Stimulated activated CD4-positive, alpha-beta T cell treated with anti-CD3 and anti-CD28 coated beads, Interleukin-1b, Interleukin-23, amount 100 ng/mL, for 1 hour (primary cell): ENCODE measurements at places on chromosomes 2 and 18.

DNA sequence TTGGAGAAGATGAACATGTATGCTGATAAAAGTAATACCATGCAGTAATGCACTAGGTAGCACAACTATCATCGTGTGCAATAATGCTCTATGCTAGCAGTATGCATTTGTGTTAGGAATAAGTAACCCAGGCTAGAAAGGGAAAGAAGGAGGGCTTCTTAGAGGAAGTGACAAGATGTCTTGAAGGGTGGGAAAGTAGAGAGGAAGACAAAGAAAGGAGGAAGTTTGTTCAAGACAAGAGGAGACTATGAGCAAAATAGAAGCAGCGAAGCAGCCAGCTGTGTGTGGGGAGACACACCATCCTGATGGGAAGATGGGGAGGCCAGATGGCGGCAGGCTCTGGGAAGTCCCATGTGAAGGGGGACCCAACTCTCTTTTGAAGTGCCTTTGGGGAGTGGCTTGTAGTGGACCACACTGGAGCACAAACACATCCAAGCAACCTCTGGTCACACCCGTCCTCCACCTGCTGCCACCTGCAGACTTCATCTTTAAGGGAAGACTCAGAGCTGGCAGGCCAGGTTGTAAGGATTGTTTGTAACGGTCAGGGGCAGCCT, 39.9 kb upstream of the INHBB start:
- DNase-seq, result no peak

DNA sequence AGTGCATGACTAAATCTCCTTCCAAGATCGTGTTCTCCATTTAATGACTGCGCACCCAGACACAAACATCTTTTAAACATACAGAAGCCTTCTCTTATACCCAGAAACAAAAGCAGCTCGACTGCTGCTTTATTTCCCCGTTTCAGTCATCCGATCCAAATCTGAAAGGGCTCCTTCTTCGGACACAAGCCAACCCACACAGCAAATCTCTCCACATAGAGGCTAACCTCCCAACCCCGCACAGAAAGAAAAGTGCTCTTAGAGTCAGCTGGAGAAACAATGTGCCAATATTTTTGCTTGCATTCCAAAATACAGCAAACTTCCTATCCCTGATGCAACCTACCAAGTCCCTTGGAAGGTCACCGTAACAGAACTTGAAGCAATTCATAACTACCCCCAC, 29.1 kb downstream of the GAREM1 start:
- no peak for DNase-seq

GRCh38 chr2:180516232-180516631, 464.2 kb upstream of the UBE2E3 start:
- DNase-seq, result no peak

DNA sequence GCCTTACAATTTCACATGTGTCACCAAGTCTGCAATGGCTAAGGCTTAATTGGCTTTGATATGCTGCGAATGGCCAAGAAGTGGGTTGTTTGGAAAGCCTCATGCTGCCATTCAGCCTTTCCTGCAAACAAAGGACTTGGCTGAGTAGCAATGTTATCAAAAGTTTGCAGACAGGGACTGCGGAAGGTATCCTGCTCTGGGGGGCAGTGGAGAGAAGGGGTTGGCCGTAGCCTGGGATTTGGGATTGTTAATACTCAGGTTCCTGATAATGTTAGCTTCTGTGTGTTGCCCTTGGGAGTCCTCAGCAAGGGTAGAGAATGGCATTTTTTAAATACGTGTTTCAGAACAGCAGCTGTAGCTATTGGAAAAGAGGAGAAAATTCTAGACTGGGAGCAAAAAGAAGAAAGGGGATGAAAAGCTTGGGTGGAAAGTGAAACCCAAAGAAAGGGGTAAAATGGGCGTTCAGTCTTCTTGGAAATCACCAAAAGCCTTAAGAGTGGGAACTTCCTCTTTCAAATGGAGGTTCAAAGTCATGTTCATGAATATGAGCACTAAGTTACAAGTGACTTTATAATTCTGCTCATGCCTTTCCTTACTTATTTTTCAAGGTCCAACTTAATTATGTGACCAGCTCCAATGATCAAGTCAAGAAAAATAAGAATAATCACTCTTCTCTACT, 325.1 kb downstream of the RNF144A start:
- DNase-seq, result no peak

DNA sequence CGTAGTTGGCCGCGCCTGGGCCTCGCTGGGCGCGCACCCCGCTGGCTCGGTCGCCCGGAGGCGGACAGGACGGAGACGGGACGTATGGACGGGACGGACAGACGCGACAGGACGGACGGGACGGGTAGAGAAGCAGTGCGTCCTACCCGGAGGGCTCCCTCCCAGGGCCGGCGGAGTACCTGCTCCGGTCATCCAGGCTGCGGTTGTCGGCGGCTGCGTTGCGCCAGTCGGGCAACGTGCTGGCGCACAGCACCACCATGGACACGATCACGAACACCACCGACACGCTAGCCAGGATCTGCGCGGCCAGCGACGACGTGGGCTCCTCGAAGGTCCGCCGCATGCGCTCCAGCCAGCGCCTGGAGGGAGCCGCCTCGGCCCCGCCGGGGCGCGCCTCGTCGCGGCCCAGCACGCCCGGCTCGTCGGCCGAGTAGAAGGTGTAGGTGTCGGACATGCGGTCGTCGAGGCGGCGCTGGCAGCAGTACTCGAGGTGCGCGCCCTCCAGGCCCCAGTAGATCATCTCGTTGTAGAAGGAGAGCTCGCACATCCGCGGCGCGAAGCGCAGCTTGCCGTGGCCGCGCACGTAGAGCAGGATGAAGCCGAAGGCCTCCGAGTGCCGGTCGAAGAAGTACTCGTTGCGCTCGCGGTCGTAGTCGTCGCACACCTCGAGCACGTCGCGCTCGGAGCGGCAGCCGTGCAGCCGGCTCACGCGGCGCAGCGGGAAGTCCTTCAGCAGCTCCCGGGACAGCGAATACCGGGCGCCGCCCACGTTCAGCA, 903 bp downstream of the KCNG3 start:
- DNase-seq, result no peak

DNA sequence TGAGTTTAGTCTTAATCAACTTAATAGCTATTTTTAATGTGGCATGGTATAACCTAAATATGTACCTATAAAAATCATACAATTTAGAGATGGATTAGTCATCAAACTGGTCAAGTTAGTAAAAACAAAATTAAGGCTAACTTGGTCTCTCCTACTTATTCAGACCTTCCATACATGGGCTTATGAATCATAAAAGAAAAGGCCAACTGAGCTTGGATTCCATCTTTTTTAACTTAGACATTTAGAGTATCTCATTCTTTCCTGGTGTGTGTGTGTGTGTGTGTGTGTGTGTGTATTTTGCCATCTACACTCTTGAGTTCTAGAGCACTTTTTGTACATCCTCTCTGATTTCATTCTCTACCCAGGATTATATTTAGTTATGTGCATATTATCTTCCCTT, 637.5 kb downstream of the PLCL1 start:
- no peak for DNase-seq

DNA sequence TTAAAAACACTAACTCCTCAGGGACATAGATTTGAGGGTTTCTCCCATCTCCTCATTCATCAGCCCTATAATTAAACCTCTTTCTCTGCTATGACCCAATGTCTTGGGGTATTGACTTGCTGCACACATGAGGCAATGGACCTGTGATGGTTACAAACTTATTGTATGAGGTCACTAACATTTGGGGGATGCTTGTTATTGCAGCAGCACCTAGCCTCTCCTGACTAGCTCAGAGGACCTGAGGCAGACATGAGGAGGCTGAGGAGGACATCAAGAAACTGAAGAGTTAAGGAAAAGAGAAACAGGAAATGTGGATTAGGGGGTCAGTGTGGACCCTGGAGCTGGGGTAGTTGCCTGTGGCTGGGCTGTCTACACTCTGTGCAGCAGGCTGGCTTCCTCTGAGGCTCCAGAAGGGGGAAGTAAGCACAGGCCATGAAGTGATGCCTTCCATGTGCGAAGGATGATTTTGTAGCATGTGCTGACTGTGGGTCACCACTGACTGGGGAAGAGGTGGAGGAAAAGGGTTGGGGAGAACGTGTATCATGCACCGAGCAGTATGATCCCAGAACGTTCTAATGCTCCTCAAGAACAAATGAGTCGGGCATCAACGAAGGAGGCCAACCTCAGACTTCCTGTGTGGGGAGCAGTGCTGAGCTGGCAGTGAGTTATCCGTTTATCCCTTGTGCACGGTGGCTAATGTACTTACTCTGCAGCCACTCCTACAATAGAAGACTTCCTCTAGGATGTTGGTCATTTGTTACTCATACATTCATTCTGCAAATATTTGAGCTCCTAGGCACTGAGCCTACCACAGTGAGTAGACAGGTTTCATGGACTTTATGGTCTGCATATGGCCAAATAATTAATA, 42.1 kb upstream of the RFX8 start:
- DNase-seq, result no peak

DNA sequence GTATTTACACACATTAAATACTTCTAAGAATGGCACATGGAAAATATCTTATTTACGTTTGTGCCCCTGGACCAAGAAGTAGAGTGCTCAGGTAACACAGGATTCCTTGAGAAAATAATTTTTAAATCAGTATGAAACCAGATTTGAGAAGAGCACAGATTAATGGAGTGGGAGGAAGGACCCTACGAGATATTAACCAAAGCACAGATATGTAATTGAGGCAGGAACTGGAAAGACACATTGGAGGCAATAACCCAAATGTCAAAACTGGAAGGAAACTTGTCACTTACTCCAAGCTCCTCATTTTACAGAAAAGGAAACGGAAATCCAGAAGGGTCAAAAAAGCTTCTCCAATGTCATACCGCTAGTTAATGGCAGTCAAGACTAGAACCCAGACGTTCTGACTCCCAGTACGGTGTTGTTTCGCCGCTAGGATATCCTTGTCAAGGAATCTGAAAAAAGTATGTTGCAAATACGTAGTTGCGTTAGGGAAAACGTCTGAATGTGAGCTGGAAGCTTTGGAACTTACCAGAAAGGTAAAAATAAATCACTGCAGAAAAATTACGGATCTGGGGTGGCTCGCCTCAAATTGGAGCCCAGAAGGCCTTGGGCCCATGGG, 634 bp downstream of the MTIF2 start:
- no peak for DNase-seq

- no peak for DNase-seq
These were observed 259.5 kb downstream of the EPHA4 start for GRCh38 chr2:221312634-221313033.

- DNase-seq, result no peak
These were observed 170.0 kb downstream of the CYRIA start for GRCh38 chr2:16495509-16496208.

DNA sequence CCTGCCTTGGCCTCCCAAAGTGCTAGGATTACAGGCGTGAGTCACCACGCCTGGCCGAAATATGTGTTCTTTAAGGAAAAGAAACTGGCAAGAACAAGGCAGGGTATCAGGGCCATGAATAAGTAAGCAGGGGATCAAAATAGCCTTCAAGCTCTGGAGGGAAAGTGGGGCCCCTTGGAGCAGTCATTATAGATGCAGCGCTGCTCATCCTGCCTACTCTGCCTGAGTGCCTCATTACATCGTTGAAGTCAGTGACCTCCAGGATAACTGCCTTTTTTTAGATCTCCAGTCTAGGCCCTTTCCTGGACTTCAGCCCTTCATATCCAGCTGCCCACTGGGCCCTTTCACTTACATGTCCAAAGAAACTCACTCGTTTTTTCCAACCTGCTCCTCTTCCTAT, 69.8 kb upstream of the PPM1B start:
- DNase-seq, result no peak

GRCh38 chr18:71899707-71900472, 644.3 kb downstream of the CBLN2 start:
- no peak for DNase-seq

- no peak for DNase-seq
These were observed 93.6 kb downstream of the GYPC start for GRCh38 chr2:126749537-126749936.

DNA sequence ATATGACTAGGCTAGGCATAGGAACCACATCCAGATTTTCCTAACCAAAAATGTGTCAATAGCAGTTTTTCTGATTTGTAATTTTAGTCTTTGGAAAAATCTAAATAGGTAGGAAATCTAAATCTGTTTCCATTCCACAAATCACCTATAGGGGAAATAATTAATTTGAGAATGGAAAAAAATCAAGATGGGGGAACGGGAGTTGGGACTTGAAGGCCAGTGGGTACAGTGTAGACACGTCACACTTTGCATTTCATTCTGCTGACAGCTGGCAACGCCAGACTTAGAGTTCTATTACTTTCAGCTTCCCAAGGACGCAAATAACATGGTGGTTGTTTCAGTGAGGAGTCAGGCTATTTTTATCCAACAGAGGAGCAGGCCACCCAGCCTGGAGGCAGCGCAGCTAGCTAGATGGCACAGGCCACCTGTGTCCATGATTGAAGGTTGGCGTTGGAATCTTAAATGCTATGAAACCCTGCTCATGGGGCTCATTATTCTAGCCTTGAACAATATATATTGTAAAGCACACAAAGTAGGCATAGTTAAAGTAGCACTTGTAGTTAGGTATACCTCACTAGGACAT, 23.4 kb downstream of the HNRNPA3 start:
- DNase-seq, result no peak

- DNase-seq, result no peak
These were observed 72.4 kb downstream of the CERS6 start for GRCh38 chr2:168528469-168528868.

DNA sequence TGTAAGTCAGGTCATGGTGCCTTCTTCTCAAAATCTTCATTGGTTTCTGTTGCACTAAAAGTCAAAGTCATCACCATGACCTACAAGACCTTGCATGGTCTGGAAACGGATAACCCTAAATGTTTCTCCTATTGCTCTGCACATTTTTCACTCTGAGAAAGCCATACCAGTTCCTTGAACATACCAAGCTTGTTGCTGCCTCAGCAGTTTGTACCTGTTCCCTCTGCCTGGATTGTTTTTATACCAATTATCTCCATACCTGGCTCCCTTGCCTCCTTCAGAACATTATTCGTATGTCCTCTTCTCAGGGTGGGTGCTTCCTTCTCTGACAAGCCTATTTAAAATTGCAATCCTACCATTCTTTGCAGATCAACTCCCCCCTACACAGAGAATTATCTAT, 498.4 kb downstream of the DSC3 start:
- DNase-seq, result no peak
